ENCODE measurements at places on chromosomes 6 and 20.

GRCh38 chr6:110329348-110329713 is 28.8 kb downstream of the METTL24 start:
- no peak for DNase-seq

GRCh38 chr6:12119085-12119588 is 107.0 kb downstream of the HIVEP1 start:
- DNase-seq, result no peak

DNA sequence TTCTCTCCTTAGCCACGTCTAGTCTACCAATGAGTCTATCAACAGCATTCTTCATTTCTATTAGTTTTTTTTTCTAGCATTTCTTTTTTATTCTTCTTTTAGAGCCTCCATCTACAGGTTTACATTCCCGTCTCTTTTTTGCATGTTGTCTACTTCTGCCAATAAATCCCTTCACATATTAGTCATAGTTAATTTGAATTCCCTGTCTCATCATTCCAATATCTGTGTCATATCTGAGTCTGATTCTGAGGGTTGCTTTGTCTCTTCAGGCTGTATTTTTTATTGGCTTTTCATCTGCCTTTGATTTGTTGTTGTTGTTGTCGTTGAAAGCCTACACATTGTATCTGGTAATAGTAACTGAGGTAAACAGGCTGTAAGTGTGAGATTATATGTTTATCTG is 104.6 kb downstream of the HMGCLL1 start:
- DNase-seq, result no peak

DNA sequence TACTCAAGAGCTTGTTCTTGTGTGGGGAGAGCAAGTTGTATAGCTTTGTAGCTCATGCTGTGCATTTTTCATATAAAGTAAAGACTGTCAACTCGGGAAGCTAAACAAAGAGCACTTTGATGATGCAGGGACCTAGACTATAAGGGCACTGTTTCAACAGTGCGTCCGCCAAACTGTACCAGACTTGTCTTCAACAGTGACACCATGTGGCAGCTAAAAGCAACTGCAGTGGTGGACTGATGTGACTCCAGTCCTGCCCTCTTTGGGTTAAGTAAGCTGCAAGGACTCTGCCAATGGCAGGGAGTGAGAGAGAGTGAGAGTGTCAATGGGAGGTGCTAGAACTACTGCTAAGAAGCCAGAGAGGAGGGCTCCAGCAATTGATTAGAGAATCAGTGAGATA is 48.1 kb upstream of the MC3R start:
- no peak for DNase-seq

DNA sequence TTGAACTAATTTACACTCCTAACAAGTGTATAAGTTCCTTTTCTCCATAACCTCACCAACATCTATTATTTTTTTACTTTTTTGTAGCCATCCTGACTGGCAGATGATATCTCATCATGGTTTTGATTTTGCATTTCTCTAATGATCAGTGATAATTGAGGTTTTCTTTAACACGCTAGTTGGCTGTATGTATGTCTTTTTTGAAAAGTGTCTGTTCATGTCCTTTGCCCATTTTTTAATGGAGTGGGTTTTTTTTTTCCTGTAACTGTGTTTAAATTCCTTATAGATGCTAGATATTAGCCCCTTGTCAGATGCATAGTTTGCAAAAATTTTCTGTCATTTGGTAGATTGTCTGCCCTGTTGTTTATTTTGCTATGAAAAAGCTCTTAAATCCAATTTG is 39.6 kb upstream of the TRIM39 start:
- DNase-seq, result no peak

DNA sequence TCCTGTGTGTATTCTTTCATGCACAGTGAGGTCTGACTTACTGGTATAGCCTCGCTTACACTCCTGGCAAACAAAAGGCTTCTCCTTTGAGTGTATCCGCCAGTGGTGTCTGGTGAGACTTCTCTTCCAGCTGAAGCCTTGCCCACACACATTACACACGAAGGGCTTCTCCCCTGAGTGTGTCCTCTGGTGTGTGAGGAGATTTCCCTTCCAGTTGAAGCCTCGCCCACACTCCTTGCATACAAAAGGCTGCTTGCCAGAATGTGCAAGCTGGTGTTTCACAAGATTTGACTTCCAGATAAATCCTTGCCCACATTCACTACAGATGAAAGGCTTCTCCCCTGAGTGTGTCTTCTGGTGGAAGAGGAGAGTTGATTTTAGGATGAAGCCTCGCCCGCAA is 21.5 kb downstream of the ZNF337 start:
- DNase-seq, result no peak

DNA sequence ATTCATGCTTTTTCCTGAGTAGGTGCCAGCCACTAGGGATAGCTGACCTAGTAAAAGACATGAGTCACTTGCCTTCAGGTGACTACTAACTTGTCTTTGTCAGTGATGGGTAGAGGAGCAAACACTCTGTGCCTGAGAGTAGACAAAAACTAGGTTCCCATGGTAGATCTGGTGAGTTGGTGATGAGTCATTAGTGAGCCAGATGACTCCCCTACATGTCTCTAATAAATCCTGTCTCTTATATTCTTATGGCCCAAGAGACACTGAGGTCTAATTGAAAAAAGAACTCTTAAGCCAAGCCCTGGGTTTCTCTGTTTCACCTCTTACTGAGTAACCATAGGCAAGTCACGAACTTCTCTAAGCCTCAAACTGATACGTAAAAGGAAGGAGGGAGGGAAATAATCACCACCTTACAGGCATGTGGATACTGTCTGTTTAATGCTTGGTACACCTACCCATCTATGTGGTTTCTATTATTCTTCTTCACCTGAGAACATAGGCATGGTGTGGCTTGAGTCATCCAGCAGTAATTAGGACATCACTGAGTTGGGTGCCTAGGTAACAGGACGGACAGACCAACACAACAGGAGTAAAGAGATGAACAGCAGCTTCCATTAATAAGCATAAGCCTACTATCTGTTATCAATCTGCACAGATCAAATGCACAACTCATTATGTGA is 20.3 kb downstream of the TTPAL start:
- no peak for DNase-seq

DNA sequence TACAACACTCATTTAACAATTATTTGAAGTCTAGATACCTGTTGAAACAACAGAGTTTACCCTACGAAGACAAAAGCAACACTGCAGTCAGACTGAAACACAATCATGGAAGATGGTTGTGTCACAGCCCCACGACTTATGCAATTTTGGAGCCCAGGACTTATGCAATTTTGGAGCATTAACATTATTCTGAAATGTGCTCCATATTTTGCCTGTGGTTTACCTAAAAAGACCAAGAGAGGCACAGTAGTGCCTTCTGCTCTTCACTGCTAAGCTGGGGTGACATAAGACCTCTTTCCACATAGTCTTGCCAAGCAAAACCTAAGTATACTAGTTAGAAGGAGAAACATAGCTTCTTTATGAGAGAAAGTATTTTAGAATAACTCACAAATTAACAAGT is 216.5 kb downstream of the PTPRK start:
- DNase-seq, result no peak

- DNase-seq, result no peak
These were observed 16.9 kb downstream of the SYTL3 start for GRCh38 chr6:158666628-158667359.

- DNase-seq, result peak; percentile 87
These were observed 21.9 kb downstream of the ECT2L start for GRCh38 chr6:138817799-138818198.

- peak; percentile 23 for DNase-seq
These were observed 710 bp downstream of the BTBD9 start for GRCh38 chr6:38638941-38639497.

DNA sequence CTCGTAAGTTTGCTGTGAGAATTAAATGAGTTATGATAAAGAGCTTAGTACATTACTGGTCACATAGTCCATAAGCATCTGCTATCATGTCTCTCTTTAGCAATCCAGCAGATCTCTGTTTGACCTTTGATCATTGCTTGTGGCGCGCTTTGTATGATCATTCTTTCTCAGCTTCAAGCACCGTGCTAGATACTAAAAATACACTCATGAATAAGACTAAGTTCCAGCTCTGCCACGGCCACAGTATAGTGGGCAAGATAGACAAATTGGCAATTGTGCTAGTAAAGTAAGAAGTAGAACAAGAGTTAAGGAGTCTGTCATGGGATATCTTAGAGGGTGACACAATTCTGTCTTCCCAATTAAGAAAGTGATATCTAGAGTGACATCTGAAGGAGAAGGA is 75.2 kb upstream of the ADGRF1 start:
- no peak for DNase-seq

DNA sequence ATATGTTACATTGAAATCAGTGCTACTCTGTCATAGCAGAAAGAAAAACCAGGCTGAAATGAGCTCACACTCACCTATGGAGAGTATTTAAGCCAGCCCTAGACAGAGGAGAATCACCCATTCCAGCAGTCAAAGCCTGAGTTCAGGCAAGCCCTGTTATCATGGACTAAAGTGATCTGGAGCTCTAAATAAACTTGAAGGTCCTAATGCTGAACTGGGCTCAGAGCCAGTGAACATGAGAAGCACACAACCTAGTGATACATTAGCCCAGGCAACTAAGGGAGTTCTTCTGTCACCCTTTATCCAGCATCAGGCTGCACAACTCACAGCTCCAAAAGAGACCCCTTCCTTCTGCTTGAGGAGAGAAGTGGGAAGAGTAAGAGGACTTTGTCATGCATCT is 425.0 kb downstream of the COL12A1 start:
- no peak for DNase-seq

GRCh38 chr20:59127839-59128238 is 35.8 kb upstream of the ZNF831 start:
- DNase-seq, result no peak

DNA sequence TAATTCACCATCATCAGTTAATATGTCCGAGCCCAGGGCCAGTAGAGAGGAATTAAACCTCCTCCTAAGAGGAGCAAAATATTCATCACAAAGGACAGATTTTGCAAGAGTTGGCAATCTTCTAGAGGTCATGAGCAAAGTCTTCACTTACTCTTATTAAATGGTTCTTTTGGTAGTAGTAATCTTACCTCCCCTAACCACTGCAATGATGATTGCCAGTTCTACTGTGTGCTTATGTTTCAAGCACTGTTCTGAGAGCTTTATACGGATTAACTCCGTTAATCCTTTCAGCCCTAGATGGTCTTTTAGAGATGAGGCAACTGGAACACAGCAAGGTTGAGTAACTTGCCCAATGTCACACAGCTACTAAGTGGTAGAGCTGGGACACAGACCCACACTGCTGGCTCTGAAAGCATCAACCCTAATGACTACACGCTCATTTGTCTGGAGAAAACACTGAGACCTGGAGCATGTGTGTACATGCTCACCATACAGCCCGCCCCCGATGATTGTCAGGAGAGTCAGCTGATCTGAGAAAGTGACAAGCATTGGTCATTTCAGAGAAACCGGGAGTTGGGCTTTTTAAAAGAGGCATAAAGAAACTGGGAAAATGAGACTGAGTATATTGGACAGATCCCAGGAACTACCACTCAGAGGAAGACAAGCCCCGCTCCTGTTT is 276.0 kb downstream of the NRN1 start:
- DNase-seq, result no peak

GRCh38 chr6:135277422-135277821 is 96.3 kb downstream of the MYB start:
- no peak for DNase-seq

DNA sequence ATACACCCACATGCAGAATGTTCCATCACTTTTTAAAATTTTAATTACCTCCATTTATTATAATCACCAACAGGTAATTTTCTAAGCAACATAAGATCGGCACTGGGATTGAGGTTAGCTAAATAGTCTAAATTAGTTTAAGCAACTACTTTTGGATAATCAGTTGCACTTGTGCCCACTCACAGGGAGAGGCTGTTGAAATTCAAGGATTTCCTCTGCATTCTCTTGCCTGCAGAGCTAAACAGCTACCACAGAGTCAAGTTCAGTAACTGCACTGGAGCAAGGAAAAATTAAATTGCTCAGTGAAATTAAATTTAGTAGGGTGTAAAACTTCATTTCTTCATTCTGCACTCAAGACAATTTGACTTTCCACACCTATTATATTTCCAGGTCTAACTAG is 120.7 kb upstream of the CCDC28A start:
- no peak for DNase-seq

DNA sequence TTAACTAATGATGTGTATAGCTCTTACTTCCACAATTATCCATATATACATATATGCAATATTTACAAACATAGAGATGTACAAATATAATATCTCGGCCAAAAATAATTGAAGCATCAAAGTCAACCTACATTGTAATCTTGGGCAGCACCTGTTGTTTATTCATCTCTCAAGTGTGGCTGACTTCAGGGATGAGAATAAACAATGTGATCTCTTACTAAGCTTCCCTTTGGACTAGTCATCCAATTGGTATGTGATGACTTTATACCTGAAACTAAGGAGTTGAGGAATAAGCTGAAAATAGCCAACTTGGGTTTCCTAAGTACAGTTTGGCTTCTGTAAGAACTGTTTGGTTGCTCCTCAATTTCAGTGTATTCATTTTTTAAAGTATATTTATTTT is 256.6 kb downstream of the KHDC1L start:
- DNase-seq, result no peak

DNA sequence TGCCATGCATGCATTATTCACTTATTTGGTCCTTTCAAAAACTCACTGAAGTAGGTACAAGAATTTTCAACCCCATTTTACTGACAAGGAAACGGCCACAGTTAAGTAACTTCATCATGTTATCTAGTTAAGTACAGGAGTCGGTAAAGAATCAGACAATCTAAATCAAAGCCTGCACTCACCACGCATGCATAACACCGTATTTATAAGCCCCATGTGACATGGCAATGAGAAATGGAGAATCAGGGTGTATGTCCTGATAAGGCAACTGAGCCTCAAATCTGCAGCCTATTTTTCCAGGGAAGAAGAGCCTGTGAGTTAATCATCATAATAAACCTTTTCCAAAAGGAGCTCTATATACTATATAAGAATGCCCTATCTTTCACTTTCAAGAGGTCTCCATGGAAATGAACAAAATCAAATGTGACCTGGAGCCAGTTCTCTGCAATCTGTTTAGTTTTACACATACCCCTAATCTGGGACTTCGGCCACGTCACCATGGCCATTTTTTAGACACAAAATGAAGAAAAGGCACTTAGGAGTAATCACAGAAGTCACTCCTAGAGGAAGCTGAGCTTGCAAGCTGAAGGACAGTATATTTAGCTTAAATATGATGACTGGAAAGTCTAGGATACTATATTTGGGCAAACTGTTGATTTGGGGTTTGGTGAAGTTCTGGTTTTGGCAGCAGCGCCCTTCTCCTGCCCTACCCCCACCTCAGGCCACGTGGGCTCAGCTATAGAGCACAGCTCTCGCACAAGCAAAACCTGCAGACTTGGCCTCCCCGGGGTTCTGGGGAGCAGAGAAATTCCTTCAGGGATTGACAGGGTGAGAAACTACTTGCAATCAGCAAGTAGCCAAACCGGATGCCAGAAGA is 19.2 kb downstream of the TRAM2 start:
- DNase-seq, result no peak

GRCh38 chr6:104281370-104281769 is 578.3 kb downstream of the HACE1 start:
- DNase-seq, result no peak

GRCh38 chr6:113857556-113858479 is 673 bp downstream of the MARCKS start:
- no peak for DNase-seq

- no peak for DNase-seq
These were observed 43.4 kb downstream of the SPDEF start for GRCh38 chr6:34512738-34513115.
